ENCODE measurements at places on chromosomes 5 and 9.
A peak's percentile ranks its signal among the peaks of the same experiment; 100 is the strongest.

DNA sequence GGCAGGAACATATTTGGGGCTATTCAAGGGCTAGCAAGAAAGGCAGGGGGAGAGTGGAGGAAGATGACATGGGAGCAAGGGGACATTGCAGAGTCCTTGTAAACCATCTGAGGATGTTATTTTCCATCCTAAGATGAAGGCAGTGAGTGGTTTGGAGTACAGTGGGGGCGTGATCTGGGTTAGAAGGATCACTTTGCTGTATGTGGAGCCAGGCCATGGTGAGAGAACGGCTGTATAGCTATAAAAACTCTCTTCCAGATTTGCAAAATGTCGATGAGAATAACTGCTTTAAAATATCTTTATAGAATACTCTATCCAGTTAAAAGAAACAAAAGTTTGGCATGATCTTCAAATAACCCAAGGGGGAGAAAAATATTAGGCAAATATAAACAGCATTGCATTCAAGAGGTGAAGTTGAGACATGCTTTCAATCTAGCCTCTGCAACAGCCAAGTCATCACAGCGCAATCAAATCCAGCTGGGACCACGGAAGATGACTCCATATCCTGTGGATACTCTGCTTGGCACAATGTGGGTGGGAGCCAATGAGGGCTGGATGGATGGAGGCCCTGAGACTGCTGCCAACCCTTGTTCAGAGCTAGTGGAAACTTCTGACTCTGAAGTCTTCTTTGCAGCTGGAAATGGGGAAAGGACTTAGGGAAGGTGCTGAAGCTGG lies 111.5 kb upstream of the BASP1 start:
- DNase-seq = peak; percentile 97

GRCh38 chr9:8364026-8364752 lies 564.6 kb upstream of the DMAC1 start:
- no peak for DNase-seq

DNA sequence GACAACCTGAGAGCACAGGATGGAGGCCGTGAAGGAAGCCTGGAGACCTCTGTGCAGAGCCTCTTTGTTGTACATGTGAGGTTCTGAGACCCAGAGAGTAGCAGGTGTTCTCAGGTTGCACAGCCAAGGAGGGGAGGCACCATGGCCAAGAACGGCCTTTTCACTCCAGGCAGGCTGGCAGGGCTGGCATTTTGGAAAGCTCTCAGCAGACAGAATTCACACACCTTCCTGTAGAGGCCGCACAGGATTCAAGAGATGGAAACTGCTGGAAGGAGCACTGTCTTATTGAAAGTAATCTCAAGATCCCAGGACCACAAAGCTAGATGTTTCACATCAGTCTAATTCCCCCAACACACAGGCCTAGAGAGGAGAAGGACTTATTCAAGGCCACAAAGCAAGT lies 52.8 kb upstream of the XPA start:
- no peak for DNase-seq

- DNase-seq = no peak
These were observed 56.7 kb upstream of the TAF11L2 start for GRCh38 chr5:17441351-17441750.
